NCI-H1105 (cell line): ENCODE measurements at places on chromosomes 1 and 21.
A peak's percentile ranks its signal among the peaks of the same experiment; 100 is the strongest.

GRCh38 chr21:28734522-28735175, 258.0 kb downstream of the LTN1 start:
- DNase-seq, result no peak

GRCh38 chr1:156525856-156526489, 25.4 kb upstream of the MEF2D start:
- DNase-seq, result no peak

DNA sequence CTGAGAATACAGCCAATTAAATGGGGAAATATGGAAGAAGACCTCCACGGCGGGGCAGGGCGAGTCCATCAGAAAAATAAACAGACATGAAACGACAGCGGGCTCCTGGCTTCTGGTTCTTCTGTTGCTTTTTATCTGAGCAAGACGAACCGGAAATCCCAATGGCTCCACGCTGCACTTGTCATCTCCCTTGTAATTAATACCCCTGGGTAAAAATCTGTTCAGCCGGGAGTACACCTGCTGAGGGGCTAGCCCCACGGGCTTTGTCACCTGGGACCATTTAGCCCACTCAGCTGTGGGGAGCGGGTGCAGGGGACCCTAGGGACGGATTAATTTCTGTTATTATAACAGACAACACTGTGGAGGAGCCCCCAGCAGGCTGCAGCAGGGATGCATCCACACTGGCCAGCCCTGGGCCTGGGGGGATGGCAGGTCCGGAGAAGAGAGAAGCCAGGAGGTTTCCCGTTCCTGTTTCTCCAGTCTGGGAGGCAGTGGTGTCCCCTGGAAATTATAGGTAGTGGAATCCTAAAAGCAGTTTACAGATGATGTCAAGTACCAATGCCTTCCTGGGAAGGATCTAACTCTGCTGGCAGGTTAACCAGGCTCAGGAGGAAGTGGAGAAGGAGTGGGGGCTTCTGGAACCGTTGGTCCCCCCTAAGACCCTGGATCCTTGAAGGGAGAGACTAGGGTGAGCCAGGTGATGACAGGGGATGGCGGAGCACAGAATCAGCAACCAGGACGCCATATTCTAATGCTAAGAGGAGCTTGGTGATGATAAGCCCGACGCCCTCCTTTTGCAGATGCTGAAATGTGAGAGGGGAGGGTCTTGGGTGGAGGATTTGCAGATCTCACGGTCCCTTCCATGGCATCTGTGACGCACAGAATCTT, 566.1 kb downstream of the PTPRU start:
- peak; percentile 79 for DNase-seq

DNA sequence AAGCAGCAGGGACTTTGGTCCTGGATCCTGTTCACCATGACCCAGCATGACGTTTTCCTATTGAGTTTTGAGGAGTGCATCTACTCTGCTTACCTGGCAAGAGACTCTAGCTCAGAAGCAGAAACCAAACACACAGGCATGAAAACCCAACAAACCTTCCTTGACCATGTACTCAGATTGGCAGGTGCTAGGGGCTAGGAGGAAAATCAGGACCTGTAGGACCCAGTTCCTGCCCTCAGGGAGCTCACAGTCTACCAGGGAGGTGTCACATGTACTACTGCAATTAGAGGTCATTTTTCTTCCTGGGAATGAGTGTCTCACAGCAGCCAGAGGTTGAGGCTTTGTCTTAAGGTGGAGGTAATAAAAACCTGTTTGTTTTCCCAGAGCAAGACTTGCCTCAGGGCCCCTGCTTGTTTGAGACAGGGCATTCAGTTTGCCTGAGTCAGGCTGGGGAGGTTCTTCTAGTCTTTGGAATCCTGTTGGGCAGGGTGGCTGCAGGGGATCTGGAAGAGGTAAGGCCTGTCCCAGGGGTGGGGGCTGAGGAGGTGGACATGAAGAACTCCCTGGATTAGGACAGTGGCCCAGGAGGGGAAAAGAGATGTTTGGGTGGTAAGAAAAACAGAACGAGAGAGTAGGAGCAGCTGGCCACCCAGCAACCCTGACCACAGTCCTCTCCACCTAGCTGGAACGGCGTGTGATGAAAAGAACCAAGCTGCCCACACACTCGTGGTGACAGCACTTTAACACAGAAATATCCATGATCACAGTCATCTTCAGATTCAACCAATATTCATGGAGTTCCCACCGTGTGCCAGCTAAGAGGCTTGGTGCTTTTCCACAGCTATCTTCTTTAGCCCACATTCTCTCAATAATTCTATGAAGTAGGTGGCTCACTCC, 30.8 kb downstream of the IER5 start:
- no peak for DNase-seq

DNA sequence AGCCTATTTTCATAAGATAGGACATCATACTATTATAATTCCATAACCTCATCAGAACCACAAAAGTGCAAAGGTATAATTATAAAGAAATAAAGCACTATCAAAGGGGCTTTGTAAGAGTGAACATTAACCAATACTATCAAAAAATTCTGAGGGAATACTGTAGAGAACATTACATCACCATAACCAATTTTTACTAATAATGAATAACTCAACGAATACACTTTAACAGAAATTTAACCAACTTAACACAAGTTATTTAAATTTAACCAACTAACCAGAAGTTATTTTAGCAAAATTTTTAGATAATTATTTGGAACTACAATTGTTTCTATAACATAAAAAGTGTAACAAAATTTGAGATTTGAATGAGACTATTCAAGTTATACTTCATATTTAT, 34.8 kb downstream of the ZSWIM5 start:
- DNase-seq, result no peak

GRCh38 chr1:78437396-78437795, 53.4 kb upstream of the PTGFR start:
- no peak for DNase-seq

DNA sequence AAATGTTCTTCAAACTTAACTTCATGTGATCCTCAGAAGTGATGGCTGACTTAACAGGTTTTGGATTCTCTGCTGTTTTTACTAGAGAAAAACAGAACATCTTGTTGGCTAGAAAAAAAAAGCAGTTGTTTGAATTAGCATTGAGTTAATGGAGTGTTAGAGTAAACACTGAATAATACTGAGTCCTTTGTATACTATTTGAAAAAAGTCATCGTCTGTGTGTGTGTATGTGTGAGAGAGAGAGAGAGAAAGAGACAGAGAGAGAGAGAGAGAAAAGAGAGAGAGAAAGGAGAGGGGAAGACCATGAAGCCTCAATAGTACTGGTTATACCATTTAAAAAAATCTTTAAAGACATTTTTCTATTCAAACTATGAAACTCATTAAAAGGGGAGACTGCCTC, 10.4 kb downstream of the ZNF697 start:
- DNase-seq, result no peak

- no peak for DNase-seq
Measured at GRCh38 chr1:164718821-164719220, 159.8 kb downstream of the PBX1 start.

DNA sequence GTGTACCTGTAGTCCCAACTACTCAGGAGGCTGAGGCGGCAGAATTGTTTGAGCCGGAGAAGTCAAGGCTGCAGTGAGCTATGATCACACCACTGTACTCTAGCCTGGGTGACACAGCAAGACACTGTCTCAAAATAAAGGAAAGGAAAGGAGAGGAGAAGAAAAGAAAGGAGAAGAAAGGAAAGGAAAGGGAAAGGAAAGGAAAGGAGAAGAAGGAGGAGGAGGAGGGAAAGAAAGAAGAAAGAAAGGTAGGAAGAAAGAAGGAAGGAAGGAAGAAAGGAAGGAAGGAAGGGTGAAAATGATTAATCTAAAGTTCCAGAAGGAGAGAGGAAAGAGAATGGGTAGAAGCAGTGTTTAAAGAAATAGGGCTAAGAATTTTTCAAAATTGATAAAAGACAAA, 12.2 kb downstream of the SPOCD1 start:
- DNase-seq, result no peak

- DNase-seq, result no peak
Measured at GRCh38 chr1:94892604-94893254, 34.2 kb downstream of the CNN3 start.

GRCh38 chr1:183300395-183300794, 114.3 kb downstream of the LAMC2 start:
- no peak for DNase-seq

DNA sequence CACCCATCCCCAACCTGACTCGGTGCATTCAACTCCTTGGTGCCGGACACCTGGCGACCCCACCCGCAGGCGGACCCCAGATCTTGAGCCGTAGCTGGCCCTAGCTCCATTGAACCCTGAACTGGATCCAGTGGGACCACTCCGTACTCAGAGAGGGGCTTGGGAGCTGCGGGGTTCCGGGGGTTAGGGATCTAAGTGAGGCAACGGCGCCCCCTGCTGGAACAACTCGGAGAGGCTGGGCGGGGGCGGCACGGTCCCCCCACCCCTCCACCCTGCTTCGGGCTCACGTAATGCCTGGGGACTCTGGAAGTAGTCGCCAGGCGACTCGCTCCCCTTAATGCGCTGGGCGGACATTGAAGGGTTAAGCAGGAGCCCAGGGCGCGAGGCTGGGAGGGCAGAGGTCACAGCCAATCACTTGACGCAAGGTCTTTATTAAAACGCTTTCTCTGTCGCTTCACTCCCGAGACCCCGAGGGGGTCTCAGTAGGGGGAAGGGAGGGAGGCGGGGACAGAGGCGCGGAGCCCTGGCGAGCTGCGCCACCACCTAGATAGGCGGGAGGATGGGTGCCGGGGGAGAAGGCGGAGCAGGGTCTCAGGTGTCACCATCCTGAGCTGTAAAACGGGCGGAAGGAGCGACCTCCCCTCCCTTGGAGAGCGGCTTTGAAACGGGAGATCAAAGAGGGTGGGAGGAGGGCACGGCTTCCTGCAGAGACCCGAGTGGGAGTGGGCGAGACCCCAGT, 704 bp upstream of the CRABP2 start:
- DNase-seq, result peak; percentile 66

- peak; percentile 69 for DNase-seq
Measured at GRCh38 chr1:228989992-228990827, 254.9 kb downstream of the RHOU start.

- no peak for DNase-seq
Measured at GRCh38 chr1:164579381-164579780, 20.4 kb downstream of the PBX1 start.

DNA sequence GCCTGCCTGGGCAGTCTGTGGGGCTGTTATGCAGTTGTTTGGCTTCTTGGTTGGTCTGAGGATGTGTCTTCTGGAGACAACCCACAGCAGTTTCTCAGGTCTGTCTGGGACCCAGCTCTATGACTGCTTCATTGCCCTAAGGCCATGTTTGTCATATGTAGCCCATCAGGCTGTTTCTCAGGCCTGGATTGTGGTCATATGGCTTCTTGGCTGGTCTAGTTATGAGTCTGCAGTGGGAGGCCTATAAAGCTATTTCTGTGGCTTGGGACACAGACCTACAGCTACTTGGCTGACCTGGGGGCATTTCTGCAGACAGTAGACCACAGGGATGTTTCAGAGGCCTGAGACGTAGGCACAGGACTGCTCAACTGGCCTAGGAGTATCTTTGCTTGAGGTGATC, 41.5 kb downstream of the CHIA start:
- no peak for DNase-seq

DNA sequence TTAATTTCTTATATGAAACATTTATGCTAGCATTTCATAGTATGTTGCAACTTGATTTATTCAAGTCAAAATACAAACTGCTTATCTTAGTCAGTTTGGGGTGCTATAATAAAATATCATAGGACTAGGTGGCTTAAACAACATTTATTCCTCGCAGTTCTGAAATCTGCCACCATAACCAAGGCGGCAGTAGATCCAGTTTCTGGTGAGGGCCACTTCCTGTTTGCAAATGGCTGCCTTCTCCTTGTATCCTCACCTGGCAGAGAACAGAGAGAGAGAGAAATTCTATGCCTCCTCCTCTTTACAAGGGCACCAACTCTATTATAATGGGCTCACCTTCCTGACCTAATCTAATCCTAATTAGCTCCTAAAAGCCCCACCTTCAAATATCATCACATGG, 76.1 kb upstream of the RGS2 start:
- DNase-seq, result no peak

DNA sequence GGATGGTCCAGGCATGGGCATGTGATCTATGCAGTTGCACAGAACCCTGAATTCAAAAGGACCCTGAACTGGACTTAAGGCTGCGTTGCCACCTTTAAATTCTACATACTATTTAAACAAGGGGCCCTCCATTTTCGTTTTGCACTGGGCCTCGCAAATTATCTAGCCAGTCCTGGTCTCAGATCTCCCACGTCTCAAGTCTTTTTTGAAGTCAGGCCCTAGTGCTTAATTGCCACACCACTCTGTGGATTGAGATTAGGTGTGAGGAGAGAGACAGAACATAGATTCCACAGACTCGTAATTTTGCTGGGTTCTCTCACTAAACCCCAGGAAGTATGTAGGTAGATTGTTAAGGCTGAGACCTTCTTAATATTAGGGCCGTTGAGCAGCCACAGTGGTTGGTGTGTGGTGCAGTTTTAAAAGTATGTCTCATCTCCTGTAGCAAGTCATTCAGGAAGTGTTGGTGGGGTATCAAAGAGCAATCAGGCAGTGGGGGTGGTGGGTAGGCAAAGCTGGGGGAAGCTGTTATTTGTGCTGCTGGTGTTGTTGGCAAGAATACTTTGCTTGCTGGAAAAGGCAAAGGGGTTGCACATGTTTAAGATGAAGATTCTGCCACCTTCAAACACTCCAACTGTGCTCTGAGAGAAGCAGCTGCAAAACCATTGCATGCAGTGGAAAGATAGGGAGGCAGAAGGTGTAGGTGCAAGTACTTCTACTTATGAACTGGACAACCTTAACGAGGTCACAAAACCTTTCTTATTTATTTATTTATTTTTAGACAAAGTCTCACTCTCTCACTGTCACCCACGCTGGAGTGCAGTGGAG, 11.2 kb downstream of the CD84 start:
- no peak for DNase-seq

- DNase-seq, result no peak
Measured at GRCh38 chr1:57218487-57219079, 205.3 kb downstream of the DAB1 start.

DNA sequence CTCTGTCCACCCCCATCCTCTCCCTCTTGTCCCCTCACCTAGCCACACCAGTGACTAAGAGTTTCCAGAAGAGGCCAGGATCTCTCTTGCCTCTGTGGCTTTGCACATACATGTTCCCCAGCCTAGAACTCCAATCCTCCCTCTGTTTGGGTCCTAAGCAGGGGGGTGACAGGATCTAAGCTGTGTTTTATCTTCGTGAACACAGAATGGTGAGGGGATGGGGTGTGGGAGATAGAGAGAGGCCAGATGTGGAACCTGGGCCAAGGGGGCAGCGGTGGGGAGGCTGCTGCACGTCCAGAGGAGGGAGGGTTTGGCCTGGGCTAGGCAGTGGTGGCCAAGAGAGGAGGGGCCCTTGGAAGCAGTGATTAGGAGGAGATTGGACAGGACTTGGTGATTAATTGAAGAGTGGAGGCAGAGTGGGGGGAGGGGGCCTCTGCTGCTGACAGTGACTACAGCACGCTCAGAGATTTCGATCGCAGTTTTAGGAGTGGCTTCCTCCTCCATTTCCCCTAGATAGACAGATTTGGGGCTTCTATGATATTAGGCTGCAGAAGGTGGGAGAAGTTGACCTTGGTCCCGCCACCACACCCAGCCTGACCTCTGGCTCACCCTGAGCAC, 17.1 kb upstream of the ADGRB2 start:
- DNase-seq, result no peak

- no peak for DNase-seq
Measured at GRCh38 chr1:70188522-70188921, 16.9 kb downstream of the LRRC40 start.
